ENCODE measurements at places on chromosomes 3 and 15.

DNA sequence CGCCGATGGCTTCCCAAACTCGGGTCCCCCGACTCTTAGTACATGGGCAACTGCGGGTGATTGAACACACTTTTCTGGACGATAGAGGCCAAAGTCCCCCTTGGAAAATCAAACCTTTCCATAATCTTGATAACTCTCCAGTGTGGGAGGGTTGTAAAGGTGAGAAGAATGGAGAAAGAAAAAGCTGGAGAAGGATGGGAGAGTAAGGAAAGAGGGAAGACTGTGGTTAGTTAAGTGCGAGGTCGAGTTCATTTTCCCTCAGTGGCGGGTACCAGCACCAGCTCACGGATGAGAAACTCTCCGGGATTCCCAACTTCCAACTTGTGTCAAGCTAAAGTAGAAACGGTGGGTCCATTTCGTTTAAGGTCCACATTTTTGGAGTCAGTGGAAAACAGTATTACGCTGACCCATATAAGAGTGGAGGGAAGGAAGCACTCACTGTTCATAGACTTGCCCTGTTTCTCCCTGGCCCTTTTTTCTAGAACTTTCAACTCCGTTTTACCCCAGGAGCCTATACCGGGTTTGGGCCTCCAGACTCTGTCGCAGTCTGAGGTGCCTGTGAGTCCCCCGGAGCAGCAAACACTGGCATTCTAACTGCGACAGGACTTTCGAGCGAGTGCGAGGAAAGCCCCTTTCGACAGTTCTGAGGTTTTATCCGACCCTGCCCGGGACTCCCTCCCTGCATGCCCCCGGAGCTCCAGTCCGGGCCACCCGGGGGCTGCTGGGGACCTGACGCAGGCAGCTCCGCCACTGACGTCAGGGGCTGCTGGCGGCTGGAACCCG lies 14.8 kb downstream of the ZIC1 start:
- DNase-seq = no peak

GRCh38 chr3:146625186-146625775 lies 20.1 kb upstream of the PLSCR5 start:
- no peak for DNase-seq

- no peak for DNase-seq
Observed at GRCh38 chr3:159513867-159514380, 474.7 kb upstream of the IL12A start.

DNA sequence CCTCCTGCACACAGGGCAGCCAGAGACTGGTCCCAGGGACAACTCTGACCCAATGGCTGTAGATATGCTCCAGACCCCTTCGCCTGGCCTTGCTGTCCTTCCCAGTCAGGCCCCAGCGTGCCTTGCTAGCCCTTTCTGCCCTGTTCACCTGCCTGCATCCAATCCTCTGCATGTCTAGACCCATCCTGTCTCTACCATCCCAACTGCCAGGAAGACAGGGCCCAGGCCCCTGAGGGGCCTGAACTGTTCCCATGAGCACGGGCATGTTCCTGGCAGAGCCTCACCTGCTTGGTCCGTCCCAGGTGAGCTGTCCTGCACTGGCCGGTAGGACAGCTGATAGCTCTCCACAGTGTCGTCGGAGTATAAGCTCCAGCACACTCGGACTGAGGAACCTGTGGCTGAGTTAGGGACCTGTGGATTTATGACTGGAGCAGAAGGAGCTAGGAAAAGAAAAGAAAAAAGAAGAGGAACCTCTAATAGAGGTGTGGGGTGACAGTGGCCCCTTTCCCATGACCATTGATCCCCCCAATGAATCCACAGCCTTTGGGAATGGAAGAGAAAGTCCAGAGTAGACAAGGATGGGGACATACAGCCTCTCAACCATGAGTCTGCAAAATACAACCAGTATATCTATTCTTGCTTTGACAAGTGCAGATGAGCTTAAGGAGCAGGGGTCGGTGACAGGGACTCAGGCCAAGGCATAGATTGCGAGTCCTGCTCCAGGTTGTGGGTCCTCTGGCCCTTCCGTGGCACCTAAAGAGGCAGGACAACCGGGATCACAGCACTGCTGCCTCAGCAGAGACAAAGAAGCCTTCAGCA lies 33.9 kb downstream of the FSD2 start:
- DNase-seq = no peak

- DNase-seq = no peak
Observed at GRCh38 chr15:69941706-69942495, 155.8 kb downstream of the TLE3 start.

GRCh38 chr15:78737187-78737820 lies 74.0 kb downstream of the ADAMTS7 start:
- no peak for DNase-seq

DNA sequence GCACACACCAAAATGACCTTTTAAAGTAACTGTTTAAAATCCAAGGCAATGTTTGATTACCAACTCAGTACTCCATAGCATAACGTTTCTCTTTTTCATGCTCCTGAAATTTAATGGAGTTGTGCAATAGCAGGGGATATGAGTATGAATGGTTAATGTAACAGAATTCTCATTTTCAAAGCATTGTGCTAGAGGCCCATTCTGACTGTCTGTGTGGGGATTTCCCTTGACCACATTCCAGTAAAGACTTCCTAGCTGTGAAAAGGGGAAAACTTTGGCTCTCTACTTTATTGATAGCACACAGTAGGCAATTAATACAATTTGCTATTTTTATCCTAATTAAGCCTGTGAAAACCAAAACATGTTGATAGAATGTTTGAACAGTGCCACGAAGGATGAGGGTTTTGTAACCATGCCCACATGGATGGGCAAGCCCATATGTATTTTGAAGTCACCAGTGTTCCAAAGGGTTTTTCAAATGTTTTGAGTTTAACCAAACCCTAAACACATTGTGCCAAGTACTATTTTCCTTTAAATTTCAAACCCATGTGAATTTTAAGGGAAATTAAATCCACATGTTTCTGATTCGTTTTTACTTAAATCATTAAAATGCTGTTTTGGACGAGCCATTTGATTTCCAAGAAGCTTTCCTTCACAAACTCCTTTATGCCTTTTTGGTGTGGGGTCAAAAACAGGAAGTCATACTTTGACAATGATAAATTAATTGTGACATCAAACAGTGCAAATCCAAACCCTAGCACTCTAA lies 261.2 kb downstream of the SHOX2 start:
- no peak for DNase-seq

DNA sequence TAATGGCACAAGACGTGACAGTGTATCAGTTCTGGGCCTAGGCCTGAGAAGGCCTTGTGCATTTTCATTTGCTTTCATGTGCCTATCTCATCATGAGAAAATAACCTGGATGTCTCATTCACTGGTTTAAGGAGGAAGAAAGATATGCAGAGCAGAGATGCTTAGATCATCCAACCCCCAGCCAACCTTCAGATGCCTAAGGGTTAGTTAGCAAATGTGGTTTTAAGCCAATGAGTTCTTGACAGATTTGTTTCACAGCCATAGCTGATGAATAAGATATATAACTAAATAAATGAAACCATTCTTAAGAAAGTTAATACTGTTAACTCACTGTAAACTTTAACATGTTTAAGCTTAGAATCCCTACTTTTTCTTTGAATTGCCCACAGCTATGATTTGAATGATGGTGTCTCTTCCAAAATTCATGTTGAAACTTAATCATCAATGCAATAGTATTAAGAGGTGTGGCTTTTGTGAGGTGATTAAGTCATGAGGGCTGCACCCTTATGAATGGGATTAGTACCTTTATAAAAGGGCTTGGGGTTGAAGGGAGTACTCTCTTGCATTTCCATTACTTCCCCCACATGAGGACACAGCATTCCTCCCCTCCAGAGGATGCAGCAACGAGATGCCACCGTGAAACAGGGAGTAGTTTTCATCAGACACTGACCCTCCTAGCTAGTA lies 324.6 kb upstream of the TBC1D5 start:
- no peak for DNase-seq

- no peak for DNase-seq
Observed at GRCh38 chr3:48467473-48468267, 21.1 kb downstream of the ATRIP start.

DNA sequence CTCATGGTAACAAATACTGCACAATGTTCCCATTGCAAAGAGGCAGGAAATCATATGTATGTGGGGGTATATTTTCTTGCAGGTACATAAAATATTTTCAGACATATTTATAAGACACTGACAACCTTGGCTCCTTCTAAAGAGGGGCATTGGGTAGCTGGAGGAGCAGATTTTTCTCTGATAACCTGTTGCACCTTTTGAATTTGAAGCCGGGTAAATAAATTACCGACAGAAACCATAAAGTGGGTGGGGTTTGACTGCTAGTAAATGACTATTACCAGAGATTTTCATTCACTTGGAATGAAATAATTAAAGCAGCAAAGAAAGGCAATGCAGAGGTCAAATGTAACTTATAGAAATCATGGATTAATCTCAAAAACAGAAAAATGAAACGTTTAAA lies 19.2 kb downstream of the LHFPL4 start:
- DNase-seq = no peak

GRCh38 chr3:138079901-138080300 lies 35.5 kb downstream of the DZIP1L start:
- no peak for DNase-seq

DNA sequence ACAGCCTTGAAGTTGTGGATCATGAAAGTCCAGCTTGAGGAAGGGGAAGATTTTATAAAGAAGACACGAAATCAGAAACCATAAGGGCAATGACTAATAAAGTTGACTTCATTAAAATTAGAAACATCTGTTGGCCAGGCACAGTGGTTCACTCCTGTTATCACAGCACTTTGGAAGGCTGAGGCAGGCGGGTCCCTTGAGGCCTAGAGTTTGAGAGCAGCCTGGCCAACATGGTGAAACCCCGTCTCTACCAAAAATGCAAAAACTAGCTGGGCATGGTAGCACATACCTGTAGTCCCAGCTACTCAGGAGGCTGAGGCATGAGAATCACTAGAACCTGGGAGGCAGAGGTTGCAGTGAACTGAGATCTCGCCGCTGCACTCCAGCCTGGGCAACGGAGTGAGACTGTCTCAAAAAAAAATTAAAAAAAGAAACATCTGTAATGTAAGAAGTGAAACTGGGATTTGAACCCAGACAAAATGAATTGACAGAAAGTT lies 7.9 kb upstream of the UBXN7 start:
- DNase-seq = no peak

DNA sequence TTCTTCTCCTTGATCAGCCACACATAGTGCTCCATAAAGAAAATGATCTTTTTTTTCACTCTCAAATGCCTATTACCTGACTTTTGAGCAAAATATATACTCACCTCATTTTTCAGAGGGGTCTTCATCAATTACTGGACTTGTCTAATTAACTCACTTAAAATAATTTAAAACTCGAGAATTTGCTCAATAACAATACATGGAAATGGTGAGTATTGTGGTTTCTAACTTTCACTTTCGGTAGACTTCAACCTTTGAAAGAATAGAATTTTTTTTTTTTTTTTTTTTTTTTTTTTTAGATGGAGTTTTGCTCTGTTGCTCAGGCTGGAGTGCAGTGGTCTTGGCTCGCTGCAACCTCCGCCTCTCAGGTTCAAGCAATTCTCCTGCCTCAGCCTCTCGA lies 17.7 kb upstream of the EPHB1 start:
- no peak for DNase-seq

- no peak for DNase-seq
Observed at GRCh38 chr3:112476346-112476745, 22.9 kb downstream of the BTLA start.

- DNase-seq = no peak
Observed at GRCh38 chr3:39234651-39235050, 42.3 kb upstream of the XIRP1 start.

DNA sequence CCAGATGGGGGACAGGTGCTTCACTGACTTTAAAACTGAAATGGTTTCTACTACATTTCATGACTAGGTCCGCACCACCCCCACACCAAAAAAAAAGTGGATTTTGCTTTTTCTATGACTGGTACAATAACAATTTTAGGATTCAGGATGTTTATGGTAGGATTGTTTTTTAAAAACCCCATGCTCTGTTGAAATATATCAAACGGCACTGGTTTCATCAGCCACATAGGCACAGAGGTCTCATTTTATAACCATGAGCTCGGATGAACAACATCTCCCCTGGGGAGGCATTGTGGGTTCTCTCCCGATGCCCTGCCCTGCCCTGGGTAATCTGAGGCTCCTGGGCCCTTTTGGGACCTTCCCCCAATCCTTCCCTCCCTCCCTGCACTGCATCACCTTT lies 202.7 kb upstream of the KBTBD8 start:
- DNase-seq = no peak

DNA sequence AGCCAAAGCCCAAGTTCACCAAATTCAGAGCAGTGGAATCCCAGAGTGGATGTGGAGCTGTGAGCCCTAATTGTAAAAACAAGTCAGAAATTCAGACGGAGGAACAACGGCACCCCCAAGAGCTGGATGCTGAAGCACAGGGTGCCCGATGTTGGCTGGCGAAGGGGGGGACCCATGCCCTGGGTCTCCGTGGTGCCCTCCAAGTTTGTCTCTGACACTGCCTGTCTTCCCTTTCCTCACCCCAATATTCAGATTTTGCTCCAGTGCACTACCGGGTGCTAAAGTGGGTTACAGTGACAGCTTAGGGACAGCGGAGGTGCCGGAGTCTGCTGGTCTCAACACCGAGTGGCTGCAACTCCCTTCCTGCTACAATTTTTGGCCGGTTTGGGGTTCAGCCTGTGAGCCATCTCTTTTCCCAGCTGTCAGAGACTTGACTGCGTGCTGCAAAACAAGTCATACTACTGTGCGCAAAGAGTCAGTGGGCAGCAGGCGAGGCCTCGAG lies 6.6 kb downstream of the GRIP2 start:
- no peak for DNase-seq

DNA sequence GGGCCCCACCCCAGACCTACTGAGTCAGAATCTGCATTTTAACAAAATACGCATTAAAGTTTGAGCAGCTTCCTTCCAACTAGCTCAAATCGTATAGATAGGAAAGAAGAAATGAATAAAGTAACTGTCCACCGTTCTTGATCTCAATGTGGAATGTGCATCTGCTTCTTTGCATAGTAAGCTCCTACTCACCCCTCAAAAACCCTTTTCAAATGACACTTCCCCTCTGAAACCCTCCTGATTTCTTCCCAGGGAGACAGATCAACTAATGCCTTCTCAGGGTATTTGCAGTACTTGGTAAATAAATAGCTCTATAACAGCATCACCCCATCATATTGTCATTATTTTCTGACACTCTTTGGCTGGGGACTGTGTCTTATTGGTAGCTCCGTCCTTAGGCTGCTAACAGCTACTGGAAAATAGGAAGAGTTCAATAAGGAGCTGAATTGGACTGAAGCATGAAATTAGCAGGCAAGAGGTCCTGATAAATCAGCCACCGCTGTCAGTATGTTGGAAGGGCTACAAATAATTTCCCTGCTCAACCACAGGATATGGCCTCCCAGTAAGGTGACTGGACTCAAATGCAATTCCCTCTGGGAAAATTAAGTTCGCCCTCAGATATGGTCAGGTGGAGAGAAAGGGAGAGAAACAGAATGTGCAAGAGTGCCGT lies 10.2 kb downstream of the OXTR start:
- no peak for DNase-seq

GRCh38 chr3:83601704-83602103 lies 1357.1 kb upstream of the CADM2 start:
- DNase-seq = no peak

- no peak for DNase-seq
Observed at GRCh38 chr3:130932979-130933378, 39.1 kb downstream of the ATP2C1 start.

GRCh38 chr3:67030785-67031740 lies 33.0 kb downstream of the KBTBD8 start:
- no peak for DNase-seq

GRCh38 chr3:18512007-18512406 lies 86.9 kb upstream of the SATB1 start:
- no peak for DNase-seq
